ENCODE measurements at places on chromosomes 5 and 9. TPM values are rescaled to one million over a fixed set of nuclear protein-coding genes. Genes with fewer than 3 reads are reported as not detected.

DNA sequence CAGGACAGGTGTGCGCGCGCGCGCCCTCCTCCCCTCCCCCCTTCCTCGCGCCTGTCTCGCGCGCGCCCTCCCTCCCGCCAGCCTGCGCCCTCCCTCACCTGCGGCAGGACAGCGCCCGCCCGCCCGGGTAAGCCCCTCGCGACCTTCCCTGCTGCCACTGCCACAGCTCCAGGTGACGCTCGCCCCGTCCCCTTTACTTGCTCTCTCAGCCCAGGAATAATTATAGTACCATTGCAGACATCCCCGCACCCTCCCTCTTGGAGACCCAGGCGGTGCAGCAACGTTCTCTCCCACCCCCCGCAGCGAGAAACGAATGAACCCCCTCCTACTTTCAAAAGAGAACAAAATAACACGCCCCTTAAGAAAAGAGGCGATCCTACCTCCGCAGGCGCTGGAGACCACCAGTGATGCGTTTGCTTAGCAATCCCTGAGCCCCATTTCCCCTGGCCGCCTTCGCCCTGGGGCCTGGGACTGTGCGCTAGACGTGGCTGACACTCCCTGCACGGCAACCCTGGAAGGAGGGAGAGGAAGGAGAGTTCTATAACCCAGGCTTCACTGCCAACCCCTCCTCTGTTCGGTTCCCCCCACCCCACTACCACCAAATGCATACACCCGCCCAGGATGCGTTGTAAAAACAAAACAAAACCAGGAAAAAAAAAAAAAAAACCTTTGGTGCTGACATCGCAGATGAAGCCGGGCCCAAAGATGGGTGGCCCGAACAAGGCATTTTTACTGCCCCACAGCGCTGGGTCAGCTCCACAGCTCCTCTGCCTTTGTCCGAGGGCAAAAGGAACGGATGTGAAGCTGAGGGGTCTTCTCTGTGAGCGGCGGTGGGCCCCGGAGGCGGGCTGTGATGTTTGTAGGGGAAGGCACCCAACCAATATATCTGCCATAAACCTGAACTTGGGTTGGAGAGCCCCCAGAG is 5.6 kb upstream of the PURA start:
- DNase-seq: no peak

- DNase-seq: no peak
Observed at GRCh38 chr5:78360674-78360923, 182 bp downstream of the SCAMP1 start.

GRCh38 chr5:4518903-4519672 is 621.0 kb upstream of the ADAMTS16 start:
- no peak for DNase-seq

DNA sequence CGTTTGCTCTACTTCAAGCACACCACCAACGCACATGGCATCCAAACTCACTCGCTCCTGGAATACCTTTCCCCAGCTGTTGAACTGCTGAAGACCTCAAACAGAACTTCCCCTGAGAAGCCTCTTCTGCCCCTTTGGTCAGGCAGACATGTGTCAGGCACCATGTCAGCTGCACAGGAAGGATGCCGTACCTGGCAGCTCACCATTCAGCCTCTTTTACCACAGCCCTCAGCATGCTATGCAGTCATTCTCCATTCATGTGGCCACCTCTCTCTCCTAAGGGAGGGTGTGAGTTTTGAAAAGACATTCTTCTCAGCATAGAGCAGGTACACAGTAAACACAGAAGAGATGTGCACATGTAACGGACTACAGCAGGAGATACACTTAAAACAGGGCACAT is 14.2 kb downstream of the IL4 start:
- DNase-seq: no peak

DNA sequence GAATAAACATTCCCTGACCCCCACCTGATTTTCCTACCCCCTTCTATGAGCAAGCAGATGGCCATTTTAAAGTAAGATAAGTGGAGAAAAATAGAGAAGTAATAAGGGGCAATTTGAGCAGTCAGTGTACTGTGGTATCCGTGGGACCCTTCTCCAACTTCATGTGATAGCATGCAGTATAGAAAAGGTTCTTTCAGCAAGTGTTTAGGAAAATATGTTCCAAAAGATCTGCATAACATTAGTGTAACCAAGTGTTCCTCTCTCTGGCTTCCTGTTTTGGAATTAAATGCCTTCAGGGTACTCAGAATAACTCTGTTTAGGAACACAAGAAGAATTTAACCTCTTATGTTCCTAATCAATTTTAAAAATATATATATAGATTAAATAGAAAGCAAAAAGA is 134.9 kb downstream of the ATG10 start:
- DNase-seq: no peak

DNA sequence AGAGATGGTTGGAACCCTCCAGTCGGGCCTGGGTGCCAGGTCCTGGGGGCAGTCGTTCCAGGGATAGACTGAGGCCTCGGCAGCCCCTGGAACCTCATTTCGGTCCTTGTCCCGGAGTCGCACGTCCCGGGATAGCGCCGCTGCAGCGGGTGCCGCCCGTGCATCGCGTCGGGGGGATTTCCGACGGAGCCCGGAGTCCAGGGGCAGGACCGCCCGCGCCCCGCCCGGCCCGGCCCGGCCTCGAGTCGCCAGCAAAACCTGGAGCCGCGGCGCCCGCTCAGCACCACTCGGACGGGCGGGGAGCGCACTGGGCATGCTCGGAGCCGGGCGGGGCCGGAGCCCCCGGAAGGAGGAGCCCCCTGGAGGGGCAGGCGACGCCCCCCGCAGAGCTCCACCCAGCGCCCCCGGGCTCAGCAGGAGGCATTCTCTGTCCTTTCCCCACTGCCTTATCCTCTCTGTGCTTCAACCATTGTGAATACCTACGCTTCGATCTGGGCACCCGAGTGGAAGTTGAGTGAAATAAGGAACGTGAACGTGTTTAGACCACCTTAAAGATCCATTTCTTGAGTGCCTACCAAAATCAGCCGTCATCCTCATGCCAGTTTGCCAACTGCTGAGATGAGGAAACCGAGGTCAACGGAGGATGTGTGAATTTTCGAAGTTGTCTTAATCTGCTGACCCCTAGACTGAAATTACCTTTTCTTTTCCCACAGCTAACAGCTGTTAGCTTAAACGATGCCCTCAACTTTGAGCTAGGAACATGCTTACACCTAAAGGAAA is 1.7 kb upstream of the PTPN3 start:
- peak; percentile 65 for DNase-seq

GRCh38 chr9:16202221-16202620 is 649.4 kb downstream of the CCDC171 start:
- no peak for DNase-seq

- no peak for DNase-seq
Observed at GRCh38 chr5:138482638-138483037, 17.4 kb downstream of the EGR1 start.

DNA sequence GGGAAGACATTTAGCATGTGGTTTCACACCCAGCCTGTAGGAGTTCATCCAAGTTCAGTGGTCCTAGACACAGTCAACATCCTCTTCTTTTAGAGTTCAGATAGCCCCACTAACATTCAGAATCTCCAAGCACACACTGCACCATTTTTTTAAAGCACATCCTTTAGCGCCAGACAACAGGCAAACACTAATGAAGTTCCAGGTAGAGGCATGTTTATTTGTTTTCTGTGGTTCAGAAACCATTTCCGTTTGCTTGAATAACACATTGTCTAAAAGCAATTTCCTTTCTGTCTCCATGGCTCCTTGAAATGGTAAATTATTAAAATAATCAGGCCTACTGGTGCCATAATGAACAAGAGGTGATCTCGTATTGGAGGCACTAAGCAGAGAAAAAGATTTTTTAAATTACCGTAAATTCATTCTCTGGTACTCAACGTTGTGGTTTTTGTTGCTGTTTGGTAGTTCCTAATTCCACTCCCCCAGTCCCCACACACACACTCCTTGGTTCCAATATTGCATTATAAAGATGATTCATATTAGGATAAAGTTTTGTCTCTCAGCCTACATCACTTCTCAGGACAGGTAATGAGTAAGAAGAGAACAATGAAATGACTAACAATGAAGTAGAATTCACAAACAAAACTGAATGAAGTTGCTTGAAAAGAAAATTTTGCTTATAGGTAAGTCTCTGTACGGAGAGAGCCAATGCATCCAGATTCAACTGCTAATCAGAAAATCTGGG is 153.1 kb downstream of the PCSK1 start:
- DNase-seq: no peak

The CA9 gene
- not detected for total RNA-seq

The B4GALT1 gene
- total RNA-seq: 185 TPM

The PCDHA4 gene
- 2.4 TPM for total RNA-seq

The SLC6A3 gene
- 4.6 TPM for total RNA-seq

The TAF1L gene
- total RNA-seq: not detected

The ERGIC1 gene
- 228 TPM for total RNA-seq
